Left lobe of liver (tissue), 2 donors: ENCODE measurements at places on chromosomes 12 and 14. TPM values are rescaled to one million over a fixed set of nuclear protein-coding genes. Genes with fewer than 3 reads are reported as not detected.

GRCh38 chr14:80494769-80495168 is 283.5 kb upstream of the DIO2 start:
- no peak for DNase-seq

- peak; percentile 51 for DNase-seq
These were observed 20.8 kb downstream of the CKAP4 start for GRCh38 chr12:106226884-106227640.

- DNase-seq = no peak
These were observed 114.2 kb upstream of the ARID2 start for GRCh38 chr12:45615268-45615667.

DNA sequence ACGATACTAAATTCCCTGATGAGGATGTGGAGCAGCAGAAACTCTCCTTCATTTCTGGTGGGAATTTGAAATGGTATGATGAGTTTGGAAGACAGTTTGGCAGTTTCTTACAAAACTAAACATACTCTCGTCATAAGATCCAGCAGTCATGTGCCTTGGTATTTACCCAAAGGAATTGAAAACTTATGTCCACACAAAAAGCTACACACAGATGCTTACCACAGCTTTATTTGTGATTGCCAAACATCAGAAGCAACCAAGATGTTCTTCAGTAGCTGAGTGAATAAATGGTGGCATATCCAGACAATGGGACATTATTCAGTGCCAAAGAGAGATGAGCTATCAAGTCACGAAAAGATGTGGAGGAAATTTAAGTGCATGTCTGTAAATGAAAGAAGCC is 10.7 kb upstream of the APOLD1 start:
- no peak for DNase-seq

GRCh38 chr14:99628887-99629618 is 15.9 kb upstream of the HHIPL1 start:
- peak; percentile 79 for DNase-seq

DNA sequence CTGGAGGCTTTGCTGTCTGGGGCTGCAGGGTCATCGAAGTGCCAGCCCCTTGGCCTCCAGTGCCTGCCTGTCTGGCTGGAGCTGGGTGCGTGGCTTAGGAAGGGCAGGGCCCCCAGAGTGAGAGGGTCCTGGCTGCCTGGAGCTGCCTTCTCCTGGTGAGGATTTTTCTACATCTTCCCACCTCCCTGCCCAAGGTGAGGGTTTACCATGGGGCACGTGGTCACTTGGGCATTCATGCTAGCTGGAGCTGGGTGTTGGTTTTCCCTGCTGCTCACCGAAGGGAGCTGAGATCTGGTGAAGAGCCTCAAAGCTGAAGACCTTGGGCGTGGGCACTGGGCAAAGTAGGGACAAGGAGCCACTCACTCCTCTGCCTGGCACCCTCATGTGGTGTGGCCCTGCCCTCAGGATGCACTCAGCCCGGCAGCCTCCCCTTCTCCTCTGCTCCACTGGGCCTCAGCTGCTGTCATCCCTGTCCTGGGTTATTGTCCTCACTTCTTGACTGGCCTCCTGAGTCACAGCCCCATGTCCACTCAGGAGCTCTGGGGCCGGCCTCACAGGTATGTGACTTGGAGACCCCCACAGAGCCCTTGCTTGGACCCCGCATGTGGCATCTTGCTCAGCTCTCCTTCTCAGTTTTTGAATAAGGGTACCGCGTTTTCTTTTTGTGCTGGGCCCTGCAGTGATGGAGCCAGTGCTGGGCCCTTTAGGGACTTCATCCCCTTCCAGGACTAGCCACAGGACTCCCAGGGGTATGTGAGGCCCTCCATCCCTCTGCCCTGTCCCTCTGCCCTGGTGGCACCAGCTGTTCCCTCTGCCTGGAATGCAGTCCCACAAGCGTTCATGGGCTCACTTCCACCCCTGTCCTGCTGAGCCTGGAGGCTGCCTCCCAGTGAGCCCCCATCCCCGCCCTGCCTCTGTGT is 1.6 kb downstream of the CEP170B start:
- DNase-seq = no peak

- no peak for DNase-seq
These were observed 29.1 kb upstream of the GCH1 start for GRCh38 chr14:54931598-54932340.

GRCh38 chr14:77859934-77860570 is 60.1 kb downstream of the ADCK1 start:
- DNase-seq = no peak

DNA sequence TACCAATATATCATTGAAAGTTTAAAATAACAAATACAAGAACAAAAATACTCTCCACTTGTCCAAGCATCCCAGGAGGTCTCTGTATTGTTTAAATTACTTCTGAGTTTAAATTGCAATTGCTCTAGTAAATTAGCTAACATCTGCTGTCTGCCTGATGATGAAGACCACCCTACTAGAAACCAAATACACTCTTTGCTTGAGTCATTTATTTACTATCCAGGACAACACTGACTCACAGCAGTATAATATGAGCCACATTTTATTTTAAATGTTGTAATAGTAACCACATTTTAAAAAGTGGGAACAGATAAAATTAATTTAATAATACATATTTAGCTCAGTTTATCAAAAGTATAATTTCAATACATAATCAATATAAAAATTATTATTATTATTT is 62.9 kb upstream of the EEA1 start:
- DNase-seq = no peak

DNA sequence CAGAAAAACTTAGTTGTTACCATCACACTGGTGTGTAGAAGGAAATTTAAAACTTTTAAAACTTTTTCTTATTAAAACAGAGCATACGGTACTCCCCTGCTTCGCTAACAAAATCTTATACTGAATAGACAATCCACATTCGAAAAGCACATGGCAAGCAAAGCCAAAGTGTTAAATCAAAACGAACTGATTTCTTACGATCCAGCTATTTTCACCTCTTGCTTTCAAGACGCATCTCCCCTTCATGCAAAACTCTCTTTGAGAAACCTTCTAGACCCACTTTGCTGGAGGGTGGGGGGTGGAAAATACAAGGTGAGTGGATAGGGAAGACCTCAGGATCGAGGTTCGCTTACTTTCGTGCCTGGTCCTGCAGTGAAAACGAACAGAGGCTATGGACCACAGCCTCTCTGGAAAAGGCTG is 328 bp downstream of the INTS13 start:
- DNase-seq = no peak

DNA sequence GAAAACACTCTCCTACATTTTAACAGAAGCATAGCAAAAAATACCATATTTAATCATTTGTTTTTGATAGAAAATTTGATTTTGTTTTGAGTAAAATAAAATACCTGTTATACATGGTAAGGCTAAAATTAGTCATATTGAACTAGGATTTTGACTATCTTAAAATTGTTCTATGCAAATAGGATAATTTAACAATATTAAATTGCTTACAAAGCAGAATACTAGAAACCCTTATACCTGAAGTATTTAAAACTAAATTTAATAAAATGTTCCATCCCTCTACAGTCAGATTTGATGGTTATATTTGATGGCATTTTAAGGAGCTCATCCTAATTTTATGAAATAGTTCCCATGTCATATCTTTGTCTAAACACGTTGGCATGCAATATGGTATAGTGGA is 323.2 kb downstream of the GPHN start:
- no peak for DNase-seq

DNA sequence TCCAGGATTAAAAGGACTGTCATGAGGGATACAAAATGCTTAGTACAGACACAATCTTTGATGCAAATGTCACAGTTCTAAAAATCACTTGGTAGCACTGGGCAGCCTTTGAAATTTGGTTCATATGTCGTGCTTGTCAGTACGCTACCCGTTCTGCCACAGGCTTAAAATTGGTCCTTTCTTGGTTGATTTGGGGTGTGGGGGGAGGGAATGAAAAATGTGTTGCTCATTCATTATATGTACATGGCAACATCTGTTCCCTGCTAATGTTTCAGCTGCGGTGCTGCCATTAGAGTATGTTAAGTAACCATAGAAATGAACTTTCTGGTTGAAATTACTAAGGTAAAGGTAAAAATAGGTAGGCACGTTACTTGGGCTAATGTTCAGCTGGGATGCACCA is 155.4 kb upstream of the ARHGAP5 start:
- DNase-seq = no peak

ANKS1B gene
- 3.6 TPM for total RNA-seq

MDM1 gene
- 4.6 TPM for total RNA-seq

DPF3 gene
- total RNA-seq = 5.2 TPM

RBM23 gene
- total RNA-seq = 35.3 TPM
